Activated CD4-positive, alpha-beta T cell treated with anti-CD3 and anti-CD28 coated beads, Interleukin-2, Interleukin-4, amounts not matched to agents 100 ng/mL and 50 ng/mL, durations not matched to agents 16 hours and 8 hours (primary cell): ENCODE measurements at places on chromosomes 11 and 22.

DNA sequence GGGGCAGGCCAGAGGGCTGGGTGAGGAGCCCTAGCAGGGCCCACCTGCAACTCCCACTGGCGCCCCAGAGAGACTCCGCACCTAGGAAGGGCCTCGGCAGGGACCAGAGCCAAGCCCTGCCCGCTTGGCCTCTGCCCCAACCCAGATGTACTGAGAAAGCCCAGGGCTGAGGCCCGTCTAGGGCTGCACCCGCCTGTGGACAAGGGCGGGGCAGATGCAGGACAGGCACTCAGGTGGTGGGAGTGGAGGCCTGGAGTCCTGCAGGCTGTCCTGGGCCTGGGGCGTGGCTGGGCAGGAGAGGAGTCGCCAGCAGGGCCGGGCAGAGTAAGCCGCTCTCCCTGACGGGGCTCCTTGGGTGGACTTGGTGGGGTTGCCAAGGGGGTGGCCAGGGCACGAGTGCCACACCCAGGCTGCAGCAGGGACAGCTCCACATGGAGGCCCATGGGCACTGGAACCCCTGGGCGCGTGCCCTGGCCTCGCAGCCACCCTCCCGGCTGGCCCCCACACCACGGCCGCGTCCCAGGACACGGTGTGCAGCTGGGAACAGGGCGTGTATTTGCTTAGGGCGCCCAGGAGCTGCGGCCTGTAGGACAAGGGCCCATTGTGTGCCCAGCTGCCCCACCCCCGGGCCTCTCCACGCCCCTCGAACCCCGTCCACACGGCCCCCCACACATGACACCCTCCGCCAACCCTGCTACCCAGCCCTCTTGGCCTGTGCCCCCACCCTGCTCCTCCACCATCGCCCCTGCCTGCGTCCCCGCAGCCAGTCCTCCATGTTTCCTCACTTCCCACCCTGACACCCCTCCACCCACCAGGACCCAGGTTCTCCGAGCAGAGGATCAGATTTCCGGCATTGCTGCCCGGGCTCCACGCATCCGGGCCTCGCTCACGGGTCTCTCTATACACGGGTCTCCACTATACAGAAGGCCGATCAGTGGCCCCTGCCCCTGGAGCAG lies 11.3 kb upstream of the PIM3 start:
- DNase-seq = no peak

- DNase-seq = no peak
Observed at GRCh38 chr11:46234311-46234710, 43.2 kb upstream of the CREB3L1 start.

DNA sequence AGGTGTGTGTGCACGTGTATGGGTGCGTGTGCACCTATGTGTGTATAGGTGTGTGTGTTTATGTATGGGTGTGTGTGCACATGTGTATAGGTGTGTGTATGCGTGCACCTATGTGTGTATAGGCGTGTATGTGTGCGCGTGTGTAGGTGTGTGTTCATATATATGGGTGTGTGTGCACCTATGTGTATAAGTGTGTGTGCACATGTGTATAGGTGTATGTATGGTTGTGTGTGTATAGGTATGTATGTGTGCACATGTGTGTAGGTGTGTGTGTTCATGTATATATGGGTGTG lies 26.9 kb downstream of the KCNQ1 start:
- DNase-seq = no peak

DNA sequence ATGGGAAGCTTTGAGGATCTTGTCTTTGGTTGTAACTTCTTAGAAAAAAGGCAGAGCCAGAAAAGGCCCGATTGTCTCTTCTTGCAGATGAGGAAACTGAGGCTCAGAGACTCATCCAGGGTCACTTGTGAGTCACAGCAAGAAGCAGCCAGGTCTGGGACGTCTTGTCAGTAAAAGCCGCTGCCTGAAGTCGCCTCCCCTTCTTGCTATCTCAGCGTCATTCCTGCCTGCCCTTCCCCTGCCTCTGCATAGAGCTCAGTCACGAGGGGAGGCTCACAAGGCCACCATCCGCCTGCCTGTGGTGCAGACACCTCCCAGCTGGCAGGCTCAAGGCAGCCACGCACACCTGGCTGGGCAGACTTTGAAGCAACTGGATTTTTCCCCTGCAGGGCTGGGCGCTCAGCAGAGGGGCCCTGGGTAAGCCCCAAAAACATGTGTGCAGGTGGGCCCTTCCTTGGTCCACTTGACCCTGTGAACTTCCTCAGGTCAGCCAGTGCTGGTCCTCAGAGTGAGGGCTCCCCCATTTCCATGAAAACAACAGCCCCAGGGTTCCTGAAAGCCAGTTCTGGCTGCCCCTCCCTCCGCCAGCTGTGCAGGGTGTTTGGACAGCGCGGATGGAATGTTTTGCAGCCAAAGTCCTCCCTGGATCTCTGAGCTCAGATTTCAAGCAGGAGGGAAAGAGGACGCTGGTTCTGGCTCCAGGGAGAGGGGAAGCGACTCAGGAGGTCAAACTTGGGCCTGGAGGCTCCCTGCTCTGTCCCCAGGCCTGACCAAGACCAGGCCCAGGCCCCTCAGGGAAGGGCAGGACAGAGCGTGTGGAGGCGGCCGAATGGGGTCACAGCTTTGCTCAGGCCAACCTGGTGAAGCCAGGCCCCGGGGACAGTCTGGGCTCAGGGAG lies 6.0 kb upstream of the RAB3IL1 start:
- no peak for DNase-seq

- no peak for DNase-seq
Observed at GRCh38 chr11:59953463-59954218, 10.2 kb upstream of the OOSP4A start.

- no peak for DNase-seq
Observed at GRCh38 chr11:106765469-106766258, 252.6 kb downstream of the GUCY1A2 start.

GRCh38 chr22:46140989-46141928 lies 9.1 kb upstream of the PPARA start:
- no peak for DNase-seq

DNA sequence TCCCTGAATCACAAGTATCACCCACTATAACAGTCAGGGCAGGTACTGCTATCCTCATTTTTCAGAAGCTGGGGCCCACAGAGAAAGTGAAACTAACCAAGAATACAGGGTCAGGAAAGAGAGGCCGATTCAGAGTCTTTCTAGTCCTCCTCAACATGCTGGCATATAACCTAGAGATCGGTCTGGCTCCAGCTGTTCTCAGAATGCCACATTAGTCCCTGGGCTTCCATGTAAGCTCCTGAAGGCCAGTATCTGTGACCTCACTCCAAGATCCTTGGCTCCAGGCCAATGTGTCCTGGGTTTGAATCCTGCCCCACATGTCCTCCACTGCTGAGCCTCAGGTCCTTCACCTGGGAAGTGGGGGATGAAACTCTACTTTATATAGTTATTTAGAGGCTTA lies 50.4 kb downstream of the TENM4 start:
- no peak for DNase-seq

GRCh38 chr11:110894224-110894623 lies 182.0 kb upstream of the ARHGAP20 start:
- DNase-seq = no peak

DNA sequence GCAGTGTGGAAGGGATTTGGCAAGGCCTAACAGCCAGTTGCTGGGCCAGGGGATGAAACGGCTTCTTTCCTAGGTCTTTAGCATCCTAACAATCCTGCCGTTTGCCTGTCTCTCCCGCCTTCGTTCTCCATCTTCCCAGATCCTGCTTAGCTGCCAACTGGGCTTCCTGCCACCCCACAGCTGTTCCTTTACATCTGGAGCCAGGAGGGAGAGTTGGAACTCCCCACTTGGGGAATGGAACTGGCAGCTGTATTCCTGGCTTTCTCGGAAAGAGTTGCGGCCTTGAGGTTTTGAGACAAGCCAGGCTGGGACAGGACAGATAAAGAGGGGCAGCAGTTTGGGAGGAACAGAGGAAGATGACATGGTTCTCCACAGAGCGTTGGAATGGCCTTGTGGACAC lies 59.6 kb downstream of the ST3GAL4 start:
- DNase-seq = no peak

DNA sequence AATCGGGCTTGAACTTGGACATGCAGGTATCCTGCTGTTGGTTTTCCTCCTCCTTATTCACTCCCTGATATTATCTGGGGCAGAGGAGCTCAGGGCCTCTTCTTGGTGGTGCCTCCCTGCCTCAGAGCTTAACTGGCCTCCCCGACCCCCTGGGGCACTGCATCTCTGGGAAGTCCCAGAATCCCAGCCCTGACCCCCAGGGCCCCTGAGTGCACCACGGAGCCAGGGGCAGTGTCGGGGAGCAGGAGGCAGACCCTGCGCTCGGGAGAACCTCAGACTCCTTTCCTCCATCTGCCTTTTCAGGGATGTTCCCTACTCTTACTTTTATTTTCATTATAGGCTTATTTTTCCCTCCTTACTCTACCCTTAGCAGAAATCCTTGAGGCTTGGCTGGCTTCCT lies 537.0 kb downstream of the BRD1 start:
- no peak for DNase-seq

GRCh38 chr22:30327864-30328345 lies 1.2 kb upstream of the TBC1D10A start:
- DNase-seq = no peak

DNA sequence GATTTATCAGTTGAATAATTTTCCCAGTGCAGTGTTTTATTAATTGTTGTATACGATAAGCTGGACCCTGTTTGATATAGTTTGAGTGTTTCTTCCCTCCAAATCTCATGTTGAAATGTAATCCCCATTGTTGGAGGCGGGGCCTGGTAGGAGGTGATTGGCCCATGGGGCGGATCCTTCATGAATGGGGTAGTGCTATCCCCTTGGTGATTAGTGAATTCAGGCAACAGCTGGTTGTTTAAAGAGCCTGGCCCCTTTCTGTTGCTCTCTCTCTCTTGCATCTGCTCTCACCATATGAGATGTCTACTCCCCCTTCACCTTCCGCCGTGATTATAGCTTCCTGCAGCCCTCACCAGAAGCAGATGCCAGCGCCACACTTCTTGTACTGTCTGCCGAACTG lies 1.5 kb downstream of the OR5A1 start:
- no peak for DNase-seq
